ENCODE measurements at places on chromosomes 3 and 15.

DNA sequence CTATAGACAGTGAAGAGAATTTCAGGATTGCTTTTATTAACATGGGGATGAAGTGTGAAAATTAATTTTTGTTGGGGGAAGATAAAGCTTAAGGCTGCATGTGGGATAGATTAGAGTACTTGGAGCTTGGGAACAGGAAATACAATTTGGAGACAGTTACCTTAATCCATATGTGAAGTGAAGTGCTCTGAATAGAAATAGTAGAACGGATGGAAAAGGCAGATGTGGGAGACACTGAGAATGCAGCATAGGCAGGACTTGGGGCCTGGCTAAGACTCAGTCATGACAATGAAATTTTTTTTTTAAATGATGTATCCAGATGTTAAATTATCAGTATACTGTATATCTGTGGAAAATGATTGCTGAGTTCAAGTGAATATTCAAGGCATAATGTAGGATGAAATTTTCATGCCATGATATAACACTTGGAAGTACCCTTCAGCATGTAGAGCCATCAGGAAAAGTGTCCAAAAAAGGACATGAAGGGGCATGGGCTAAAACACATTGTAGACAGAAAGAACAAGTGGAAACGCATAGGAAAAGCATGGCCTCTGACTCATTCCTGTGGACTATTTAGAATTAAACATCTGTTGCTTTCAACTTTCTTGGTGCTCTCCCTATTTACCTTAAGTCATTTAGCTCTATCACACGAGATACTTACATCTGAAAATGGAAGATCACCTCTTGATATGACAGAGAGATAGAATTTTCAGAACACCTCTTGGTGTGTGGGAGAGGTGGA lies 134.8 kb downstream of the RBMS3 start:
- no peak for DNase-seq

DNA sequence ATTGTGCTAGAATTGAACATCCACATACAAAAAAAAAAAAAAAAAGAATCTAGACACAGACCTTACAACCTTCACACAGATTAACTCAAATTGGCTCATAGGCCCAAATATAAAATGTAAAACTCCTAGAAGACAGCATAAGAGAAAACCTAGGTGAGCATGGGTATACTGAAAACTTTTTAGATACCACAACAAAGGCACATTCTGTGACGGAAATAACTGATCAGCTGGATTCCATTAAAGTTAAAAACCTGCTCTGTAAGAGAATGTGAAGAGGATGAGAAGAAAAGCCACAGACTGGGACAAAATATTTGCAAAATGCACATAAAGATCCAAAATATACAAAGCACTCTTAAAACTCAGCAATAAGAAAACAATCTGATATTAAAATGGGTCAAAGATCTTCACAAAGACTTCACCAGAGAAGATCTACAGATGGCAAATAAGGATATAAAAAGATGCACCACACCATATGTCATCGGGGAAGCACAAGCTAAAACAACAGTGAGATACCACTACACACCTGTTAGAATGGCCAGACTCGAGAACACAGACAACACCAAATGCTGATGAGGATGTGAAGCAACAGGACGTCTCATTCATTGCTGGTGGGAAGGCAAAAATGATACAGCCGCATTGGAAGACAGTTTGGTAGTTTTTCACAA lies 167.9 kb downstream of the PDE8A start:
- no peak for DNase-seq

GRCh38 chr3:62128051-62128450 lies 245.3 kb downstream of the FEZF2 start:
- DNase-seq: no peak

DNA sequence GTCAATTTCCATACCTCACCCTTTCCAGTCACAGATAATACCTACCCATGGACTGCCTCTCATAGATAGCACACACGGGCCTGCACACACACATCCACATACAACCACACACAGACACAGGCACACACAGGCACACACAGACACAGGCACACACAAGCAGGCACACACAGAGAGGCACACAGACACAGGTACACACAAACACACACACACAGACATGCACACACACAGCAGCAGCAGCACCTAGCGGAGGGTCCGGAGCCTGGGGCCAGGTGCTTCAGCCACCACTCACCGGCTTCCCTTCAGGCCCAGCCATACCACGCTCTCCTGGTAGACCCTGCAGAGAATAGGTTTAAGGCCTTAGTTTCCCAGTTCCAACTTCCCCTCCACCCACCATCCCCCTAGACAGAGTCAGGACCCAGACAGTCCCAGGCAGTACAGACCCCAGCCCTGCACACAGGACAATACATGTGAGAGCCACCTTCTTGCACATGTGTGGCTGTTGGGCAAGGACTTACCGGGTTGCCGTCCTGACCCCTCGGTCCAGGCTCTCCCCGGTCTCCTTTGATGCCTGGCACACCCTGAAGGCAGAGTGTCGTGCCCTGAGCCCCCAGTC lies 10.5 kb upstream of the UCN2 start:
- no peak for DNase-seq

GRCh38 chr15:41443275-41443674 lies 26.4 kb downstream of the RTF1 start:
- no peak for DNase-seq

DNA sequence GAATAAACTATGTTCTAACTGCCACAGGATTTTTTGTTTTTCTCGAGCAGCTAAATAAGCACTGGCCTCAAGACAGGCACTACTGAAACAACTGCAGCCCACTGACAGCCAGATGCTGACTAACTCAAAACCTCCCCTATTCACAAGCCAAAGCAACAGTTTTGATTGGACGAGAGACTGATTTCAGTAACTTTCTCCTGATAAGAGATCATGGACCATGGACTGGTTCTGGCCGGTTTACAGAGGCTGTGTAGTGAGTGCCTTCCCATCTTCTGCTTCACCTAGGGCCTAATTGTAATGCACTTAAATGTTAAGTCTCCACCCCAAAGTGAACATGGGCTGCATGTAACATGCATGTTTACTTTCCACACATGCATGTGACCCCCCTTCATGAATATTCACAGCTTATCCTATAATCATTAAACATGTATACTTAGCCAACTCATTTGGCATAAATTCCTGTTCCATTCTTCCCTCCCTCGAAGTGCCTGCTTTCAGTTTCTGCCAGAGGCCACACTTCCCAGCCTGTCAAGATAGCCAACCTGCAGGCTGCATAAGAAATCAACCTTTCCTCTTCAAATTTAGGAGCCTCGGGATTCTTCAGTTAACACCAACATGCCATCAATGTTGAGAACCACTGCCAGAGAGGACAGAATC lies 108.2 kb downstream of the ULK4 start:
- no peak for DNase-seq

GRCh38 chr3:125437631-125438435 lies 62.7 kb upstream of the ZNF148 start:
- peak; percentile 10 for DNase-seq

DNA sequence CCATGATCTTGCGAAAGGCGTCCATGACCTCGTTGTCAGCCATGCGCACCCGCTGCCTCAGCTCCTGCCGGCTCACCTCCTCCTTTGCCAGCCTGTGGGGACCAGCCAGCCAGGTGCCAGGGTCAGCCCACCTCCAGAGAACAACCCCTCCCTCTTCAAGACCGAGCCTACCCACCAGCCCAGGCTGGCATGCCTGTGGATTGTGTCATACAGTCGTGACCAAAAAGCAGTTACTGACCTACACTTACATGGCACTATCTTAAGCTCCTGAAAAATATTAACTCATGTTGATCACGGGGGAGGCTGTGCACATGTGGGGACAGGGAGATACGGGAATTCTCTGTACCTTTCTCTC lies 10.7 kb upstream of the CAMK1 start:
- DNase-seq: no peak

DNA sequence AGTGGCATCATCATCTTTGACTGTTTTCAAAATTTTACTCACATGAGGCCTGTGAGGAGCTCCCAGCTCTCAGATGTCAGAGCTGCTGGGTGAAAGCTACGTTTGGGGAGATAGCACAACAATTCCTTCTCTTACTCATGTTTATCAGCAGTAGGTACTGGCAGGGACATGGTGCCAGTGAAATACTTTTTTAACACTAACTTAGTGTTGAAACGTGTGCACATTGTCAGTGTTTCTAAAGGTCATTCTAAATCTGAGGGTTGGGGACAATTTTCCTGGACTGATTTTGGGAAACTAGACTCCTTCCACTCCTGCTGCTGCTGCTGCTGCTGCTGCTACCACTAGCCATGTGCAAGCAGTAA lies 487.4 kb downstream of the PDCD6IP start:
- DNase-seq: no peak

GRCh38 chr3:28682121-28682520 lies 333.5 kb upstream of the AZI2 start:
- DNase-seq: no peak

GRCh38 chr3:16060358-16060852 lies 114.1 kb upstream of the GALNT15 start:
- DNase-seq: no peak

- no peak for DNase-seq
Observed at GRCh38 chr15:29835301-29835700, 13.0 kb upstream of the TJP1 start.

DNA sequence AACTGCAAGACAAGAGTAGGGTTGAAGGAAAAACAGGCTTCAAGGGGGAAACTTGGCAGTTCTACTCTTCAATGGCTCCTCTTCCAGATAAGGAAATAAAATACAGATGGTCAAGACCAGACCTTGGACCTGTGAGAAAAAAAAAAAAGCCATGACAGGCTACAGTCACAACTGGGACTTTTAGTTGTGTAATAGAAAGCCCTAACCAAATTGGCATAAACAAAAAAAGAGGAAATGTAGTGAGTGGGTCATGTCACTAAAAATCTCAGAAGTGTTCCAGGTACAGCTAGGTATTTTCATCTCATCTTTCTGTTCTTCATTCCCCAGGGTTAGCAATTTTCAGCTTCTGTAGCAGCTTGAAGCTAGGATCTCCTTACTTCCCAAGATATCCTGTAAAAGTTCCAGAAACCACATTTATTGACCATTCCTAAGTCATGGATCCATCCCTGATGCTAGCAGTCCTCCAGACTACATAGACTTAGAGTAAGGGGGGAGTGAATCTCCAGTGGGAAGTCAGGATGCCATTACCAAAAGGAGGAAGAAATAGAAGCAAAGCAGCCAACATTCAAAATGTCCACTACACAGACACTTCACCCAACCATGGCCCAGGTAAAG lies 61.0 kb upstream of the CSTA start:
- no peak for DNase-seq

DNA sequence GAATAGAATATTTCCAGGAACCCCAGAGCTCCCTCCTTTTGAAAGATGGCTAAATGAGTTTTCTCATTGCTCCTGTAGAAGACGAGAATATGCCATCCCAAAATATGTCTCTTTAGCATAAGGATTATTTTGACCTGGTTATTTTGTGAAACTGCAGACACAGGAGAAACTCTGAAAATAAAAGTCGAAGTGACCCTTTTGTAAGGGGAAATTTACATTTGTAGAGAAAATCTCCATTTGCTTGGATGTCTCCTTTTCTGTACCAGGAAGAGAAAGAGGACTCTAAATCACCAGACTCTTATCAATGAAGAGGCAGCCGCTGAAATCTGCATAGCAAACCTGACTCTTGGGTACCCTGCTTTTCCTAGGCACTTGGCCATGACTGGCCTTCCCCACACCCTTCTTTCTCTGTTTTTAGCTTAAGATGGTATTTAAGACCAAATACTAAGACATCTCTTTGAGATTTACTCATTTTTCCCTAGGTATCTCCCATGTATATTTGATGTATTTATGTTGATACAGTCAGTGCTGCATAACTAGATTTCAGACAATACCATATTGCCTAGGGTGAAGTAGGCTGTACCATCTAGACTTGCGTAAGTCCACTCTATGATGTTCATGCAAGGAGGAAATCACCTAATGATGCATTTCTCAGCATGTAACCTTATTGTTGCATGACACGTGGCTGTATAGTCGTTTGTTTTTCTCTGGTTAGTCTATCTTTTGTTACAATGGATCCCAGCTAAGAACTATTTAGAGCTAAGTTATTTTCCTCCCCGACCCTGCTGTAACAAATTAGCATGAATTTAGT lies 98.2 kb upstream of the UBE3A start:
- no peak for DNase-seq

DNA sequence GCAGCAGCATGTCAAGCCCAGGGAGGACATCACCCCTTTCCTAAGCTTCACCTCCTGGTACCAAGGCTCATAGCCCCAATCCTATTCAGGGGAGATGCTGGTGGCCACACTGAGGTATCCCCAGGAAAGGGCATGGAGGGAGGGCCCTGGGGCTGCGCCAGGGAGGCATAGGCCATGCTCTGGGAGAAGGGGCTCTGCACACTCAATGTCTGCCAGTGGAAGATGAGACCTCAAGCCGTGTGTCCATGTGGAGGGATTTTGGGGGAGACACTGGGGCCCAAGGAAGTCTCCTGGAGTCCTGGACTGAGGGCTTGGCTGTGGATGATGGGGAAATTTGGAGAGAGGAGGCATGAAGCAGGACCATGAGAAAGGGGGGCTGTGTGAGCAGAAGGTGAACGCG lies 21.2 kb upstream of the PRR23E start:
- no peak for DNase-seq
